Sigmoid colon (tissue), 7 donors: ENCODE measurements at places on chromosomes 2 and 18. TPM values are rescaled to one million over a fixed set of nuclear protein-coding genes. Genes with fewer than 3 reads are reported as not detected.

Gene CD207
- not detected for total RNA-seq

Gene ICOS
- total RNA-seq, result not detected

Gene C2orf66
- not detected for total RNA-seq

Gene DYSF
- total RNA-seq, result 12.5 TPM

Gene ANKRD29
- total RNA-seq, result 6.5 TPM

Gene SLC4A3
- 5.0 TPM for total RNA-seq

Gene GPR148
- not detected for total RNA-seq

DNA sequence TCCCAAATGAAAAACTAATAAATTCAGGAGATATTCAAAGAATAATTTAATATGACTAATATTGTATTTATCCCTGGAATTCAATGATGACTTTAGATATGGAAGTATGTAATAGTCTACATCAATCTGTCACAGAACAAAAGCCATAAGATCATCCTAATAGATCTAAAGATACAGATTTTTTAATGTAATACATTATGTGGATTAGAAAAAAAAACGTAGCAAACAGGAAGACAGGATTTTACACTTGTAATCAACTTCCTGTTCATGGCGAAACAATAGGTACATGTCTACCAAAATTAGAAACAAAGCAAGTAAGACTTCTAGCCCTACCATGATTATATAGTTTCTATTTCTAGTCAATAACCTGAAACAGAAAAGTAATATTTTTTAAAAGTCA, 192.2 kb downstream of the TTC32 start:
- no peak overlapping the region for H3K4me3 ChIP-seq
- H3K27me3 ChIP-seq, result no peaks in the 10 kb centered on the region
- no peaks in the 10 kb centered on the region for H3K36me3 ChIP-seq
- H3K4me1 ChIP-seq, result no peaks in the 10 kb centered on the region
- no peak for DNase-seq

- H3K4me1 ChIP-seq, result no peaks in the 10 kb centered on the region
- no peaks in the 10 kb centered on the region for H3K27me3 ChIP-seq
- H3K4me3 ChIP-seq, result no peak overlapping the region
- no peak overlapping the region for H3K27ac ChIP-seq
- no peak for DNase-seq
- no peaks in the 10 kb centered on the region for H3K36me3 ChIP-seq
Measured at GRCh38 chr2:232245111-232245510, 133.4 kb upstream of the ALPP start.

- H3K27me3 ChIP-seq, result no peaks in the 10 kb centered on the region
- no peaks in the 10 kb centered on the region for H3K36me3 ChIP-seq
- H3K4me3 ChIP-seq, result no peak overlapping the region
Measured at GRCh38 chr18:59547581-59548182, 149.5 kb downstream of the CCBE1 start.

GRCh38 chr18:3525870-3526420, 76.0 kb downstream of the TGIF1 start:
- no peak overlapping the region for H3K4me3 ChIP-seq
- no peak for DNase-seq
- H3K27ac ChIP-seq, result no peak overlapping the region
- H3K27me3 ChIP-seq, result no peaks in the 10 kb centered on the region
- no peaks in the 10 kb centered on the region for H3K36me3 ChIP-seq

DNA sequence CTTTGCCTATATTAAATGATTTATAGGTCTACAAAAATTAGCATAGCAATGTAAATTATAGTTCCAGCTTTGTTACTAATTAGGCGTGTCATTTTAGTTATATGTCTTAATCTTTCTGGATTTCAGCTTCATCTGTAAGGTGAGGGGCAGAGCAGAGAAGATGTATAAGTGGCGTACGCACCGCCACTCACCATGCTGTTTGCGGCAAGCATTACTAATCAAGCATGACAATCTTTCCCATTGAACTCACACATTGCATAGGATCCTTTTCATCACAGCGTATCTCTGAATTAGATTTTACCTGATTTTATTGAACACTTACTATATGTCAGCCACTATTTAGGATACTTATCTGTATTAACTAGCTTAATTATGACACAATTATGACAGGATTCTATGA, 183.6 kb upstream of the DLGAP1 start:
- H3K4me3 ChIP-seq, result no peak overlapping the region
- no peaks in the 10 kb centered on the region for H3K4me1 ChIP-seq
- DNase-seq, result no peak
- no peak overlapping the region for H3K27ac ChIP-seq
- H3K27me3 ChIP-seq, result no peaks in the 10 kb centered on the region

DNA sequence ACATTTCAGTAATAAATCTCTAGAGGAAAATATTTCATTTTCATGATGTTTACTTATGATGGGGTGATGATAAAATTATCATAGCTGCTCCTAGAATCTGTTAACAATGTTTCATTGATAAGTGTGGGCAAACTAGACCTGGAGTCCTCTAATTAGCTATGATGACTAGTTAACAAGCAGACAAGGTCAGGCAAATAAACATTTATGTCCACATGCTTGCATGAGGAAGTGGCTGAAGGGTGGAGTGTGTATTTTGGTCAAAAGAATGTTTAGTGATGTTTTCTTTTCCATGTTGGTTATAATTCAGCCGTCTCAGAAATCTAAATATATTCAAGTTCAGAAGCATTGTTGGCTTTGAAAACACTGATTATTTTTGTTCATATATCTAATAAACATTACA, 99.9 kb upstream of the FN1 start:
- no peak overlapping the region for H3K27ac ChIP-seq
- H3K4me1 ChIP-seq, result no peaks in the 10 kb centered on the region
- no peaks in the 10 kb centered on the region for H3K36me3 ChIP-seq
- DNase-seq, result no peak

- no peak for DNase-seq
- peaks cover 6% of the 10 kb centered on the region for H3K4me1 ChIP-seq
- H3K36me3 ChIP-seq, result no peaks in the 10 kb centered on the region
Measured at GRCh38 chr18:3066341-3067110, 53.6 kb upstream of the LPIN2 start.

DNA sequence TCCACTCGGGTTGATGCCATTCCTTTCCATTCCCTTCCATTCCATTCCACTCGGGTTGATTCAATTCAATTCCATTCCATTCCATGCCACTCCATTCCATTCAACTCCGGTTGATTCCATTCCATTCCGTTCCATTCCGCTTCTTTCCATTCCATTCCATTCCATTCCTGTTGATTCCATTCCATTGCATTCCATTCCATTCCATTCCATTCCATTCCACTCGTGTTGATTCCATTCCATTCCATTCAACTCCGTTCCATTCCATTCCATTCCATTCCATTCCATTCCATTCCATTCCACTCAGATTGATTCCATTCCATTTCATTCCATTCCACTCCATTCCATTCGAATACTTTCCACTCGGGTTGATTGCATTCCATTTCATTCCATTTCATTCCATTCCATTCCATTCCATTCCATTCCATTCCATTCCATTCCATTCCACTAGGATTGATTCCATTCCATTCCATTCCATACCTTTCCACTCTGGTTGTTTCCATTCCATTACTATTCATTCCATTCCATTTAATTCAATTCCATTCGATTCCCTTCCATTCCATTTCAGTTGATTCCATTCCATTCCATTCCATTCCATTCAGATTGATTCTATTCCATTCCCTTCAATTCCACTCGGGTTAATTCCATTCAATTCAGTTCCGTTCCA, 1141.8 kb downstream of the RPIA start:
- no peak overlapping the region for H3K27ac ChIP-seq
- DNase-seq, result no peak
- H3K4me3 ChIP-seq, result no peak overlapping the region
- no peaks in the 10 kb centered on the region for H3K27me3 ChIP-seq

DNA sequence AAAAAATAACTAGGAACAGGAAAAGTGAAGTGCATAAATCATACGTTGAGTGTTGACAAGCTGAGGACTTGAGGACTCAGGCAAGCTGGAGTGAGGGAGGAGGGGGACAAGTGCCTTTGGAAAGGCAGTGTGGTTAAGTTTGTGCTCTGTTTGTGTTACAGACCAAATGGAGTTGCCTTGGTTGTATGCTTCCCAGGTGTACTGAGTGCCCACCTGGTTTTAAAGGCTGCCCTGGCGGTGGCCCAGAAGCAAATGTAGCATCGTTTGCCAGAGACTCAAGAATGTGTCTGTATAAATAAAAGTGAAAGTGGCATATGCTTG, 240.9 kb downstream of the PRKCE start:
- no peaks in the 10 kb centered on the region for H3K27me3 ChIP-seq
- H3K4me3 ChIP-seq, result no peak overlapping the region
- no peak overlapping the region for H3K27ac ChIP-seq
- no peaks in the 10 kb centered on the region for H3K36me3 ChIP-seq
- peaks cover 70% of the 10 kb centered on the region for H3K4me1 ChIP-seq

DNA sequence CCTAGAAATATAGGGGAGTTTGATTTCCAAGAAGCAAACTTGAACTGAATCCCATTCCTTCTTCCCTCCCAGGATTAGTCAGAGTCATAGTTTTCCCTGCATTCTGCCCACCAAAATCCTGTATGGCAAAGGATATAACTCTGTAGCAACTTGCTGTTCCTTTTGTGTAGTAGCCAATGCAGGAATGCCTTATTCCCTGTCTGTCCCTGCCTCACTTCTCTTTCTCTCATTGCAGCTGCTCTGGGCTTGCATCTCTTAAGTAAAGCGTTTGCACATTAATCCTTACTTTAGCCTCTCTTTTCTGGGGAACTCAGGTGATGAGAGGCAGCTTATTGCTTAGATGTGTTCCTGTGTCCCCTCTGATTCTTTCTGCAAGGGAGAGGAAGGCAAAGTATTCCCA, 333.1 kb upstream of the VWC2L start:
- no peaks in the 10 kb centered on the region for H3K27me3 ChIP-seq
- H3K4me1 ChIP-seq, result no peaks in the 10 kb centered on the region
- H3K36me3 ChIP-seq, result no peaks in the 10 kb centered on the region
- no peak overlapping the region for H3K4me3 ChIP-seq
- DNase-seq, result no peak

DNA sequence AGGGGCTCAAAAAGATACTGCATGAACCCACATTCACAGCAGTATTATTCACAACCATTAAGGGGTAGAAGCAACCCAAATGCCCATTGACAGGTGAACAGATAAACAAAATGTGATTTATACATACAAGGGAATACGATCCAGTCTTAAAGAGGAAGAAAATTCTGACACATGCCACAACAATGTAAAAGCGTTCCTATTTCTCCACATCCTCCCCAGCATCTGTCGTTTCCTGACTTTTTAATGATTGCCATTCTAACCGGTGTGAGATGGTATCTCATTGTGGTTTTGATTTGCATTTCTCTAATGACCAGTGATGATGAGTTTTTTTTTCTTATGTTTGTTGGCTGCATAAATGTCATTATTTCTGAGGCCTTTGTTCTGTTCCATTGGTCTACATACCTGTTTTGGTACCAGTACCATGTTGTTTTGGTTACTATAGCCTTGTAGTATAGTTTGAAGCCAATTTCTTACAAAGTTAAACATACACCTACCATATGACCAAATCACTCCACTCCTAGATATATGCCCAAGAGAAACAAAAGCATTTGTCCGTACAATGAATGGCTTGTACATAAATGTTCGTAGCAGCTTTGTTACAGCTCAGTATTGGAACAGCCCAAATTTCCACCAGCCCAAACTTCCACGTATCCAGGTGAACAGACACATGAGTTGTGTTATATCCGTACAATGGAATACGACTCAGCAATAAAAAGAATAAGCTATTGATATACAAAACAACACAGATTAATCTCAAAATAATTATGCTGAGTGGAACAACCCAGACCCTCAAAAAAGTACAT, 85.1 kb downstream of the TMEM131 start:
- no peaks in the 10 kb centered on the region for H3K36me3 ChIP-seq
- no peak for DNase-seq
- H3K27ac ChIP-seq, result no peak overlapping the region
- H3K27me3 ChIP-seq, result no peaks in the 10 kb centered on the region
